ENCODE measurements at places on chromosomes 13 and 19.

- DNase-seq, result no peak
Measured at GRCh38 chr13:77048681-77049080, 21.7 kb upstream of the FBXL3 start.

DNA sequence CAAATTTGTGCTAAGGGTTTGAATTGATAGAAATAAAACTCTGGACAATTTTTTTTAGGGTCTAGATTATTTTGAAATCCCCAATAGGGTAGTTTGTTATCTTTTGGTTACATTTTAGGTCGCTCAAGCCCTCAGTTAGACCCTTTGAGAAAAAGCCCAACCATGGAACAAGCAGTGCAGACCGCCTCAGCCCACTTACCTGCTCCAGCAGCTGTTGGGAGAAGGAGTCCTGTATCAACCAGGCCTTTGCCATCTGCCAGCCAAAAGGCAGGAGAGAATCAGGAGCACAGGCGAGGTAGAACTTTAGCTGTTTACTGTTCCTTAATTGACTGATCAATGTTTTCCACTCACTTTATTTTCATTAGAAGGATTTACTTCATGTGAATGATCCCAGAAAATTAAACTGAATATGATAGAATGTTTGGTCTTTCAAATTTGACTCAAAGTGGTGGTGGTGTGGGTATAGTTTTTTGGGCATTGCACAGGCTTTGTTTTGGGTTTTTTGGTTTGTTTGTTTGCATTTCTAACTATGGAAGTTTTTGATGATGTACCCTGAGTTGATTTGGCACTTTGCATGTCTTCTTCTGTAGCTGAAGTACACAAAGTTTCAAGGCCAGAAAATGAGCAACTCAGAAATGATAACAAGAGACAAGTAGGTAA, 39.2 kb upstream of the GARRE1 start:
- no peak for DNase-seq

- no peak for DNase-seq
Measured at GRCh38 chr13:94157705-94158218, 321.7 kb downstream of the DCT start.

DNA sequence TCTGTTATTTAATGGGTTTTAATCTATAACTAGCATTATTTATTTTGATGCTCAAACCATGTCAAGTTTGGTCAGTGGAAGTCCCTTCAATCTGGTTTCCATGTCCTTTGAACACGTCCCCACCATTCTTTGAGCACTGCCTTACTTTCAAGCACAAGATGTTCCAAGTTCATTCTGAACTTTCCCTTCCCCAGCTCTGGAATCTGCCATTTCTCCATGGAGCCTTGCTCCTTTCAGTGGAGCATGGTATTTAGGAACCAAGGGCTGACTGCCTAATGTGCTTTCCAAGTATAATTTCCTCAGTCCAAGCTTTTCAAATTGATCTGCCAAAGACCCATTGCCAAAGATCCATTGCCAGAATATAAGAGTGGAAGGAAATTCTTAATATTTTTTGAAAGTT, 1.1 kb upstream of the ZNF546 start:
- DNase-seq, result no peak

DNA sequence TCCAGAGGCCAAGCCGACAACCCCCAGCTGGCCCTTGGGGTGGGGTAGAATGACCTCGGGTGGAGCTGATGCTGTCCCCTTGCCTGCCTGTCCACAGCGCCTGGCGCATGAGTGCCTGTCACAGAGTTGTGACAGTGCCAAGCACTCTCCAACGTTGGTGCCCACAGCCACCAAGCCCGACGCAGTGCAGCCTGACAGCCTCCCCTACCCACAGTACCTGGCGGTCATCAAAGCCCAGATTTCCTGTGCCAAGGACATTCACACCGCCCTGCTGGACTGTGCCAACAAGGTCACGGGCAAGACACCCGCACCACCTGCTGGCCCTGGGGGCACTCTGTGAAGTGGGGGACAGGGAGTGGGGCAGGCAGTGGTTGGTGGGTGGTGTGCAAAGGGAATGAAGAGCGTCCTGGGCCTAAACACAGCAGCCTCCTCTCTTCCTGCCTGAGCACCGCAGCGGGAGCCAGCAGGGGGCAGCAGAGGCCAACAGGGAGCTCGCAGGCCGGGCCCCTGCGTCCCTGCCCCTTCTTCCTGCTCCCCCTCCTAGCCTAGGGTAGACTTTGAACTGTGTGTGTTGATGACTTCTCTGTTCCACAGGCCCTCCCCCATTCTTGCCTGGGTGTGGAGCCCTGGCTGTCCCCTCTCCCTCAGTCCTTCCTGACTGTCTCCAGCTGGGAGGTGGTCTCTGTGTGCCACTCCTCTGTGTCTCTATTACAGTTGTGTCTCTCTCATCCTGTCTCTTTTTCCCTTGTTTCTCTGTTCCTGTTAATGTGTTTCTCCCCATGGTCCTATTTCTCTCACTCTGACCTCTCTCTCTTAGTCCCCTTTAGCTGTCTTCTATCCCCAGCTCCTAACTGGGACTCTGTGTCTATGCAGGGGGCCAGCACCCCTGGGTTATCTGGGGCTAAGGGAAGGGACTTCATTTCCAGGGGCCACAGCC, 6.5 kb downstream of the MED29 start:
- DNase-seq, result peak; percentile 93

- no peak for DNase-seq
Measured at GRCh38 chr13:111404746-111405145, 84.3 kb downstream of the TEX29 start.

DNA sequence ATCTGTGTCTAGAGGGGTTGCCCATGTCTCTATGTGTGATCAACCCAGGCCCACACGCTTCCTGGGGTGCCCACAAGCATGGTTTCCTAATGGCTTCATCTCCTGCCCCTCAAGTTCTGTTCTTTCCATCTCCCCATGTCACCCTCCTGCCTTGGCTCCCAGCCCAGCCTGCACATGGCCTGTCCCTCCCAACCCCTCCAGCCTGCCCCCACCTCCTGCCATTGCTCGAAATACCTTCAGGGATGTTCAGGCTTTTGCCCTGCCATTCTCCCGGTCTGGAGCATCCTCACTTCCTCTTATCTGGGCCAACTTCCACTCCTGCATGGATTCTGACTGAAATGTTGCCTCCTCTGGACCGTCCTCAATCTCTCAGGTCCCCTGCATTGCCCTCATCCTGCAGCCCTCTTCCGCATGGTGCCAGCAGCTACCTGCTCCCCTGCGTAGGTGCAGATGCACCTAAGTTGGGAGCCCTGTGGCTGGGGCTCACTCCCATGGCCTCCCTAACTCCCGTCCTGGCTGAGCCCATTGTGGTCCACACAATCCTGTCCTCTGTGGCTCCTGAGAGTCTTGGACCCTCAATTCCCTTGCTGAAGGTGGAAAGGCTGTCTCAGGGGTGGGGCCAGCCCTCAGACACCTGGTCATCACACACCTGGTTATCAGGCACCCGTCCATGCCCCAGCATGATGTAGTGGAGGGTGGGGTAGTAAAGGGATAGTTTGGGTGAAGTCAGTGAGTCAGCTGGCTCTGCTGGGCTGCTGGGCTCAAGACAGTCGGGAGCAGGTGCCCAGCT, 152.1 kb downstream of the URI1 start:
- no peak for DNase-seq

DNA sequence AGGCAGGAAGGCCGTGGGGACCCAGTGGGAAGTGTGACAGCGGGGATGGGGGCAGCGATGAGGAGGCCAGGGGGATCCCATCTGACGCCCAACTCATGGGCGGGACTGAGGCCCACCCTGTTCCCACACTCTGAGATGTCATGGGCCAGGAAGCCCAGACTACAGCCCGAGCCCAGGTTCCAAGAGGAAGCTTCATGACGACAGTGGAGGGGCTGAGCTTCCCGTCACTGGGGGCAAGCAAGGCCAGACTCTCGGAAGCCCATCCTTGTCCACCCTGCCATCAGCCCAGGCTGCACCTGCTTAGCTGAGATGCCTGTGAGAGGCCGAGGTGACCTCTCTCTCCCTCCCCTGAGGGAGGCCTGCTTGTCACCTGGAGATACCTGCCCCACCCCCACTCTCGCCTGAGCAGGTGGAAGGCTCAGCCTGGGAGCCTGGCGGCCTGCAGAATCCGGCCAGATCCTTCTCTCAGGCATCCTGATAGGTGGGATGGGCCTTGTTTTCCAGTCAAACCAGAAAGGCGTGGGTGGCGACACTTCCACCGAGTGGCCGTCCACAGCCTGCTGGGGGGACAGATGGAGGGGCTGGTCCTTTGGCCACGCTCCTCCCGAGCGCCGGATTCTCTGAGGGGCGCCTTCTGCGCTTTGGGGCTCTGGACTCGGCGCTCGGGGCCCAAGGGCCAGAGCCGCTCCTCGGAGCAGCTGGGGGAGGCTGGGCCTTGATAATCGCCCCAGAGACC, 4.8 kb downstream of the ZBTB7A start:
- DNase-seq, result no peak

GRCh38 chr13:59710416-59710815, 453.3 kb downstream of the DIAPH3 start:
- no peak for DNase-seq

DNA sequence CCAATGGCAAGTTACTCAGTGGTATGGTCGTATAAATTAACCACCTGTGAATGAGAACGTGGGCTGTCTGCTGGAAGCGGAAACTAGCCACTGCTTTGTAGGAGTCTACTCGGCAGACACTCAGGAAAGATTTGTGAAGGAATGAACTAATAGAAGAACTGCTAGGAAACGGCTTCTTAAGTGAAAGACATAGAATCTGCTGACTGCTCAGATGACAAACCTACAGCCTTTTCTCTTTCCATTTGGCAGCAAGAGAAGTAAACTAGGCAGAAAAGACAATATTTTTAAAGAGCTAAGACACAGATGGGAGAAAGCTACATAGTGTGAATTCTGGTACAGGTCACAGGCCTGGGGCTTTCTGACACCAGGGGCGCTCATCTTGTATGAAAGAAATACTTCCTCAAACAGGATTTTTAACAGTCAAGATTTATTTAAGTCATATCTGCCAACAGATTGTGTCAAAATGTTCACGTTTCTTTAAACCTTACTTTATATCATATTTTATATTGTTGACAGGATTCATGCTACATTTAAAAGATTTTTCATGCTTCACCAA, 78.4 kb downstream of the MIPEP start:
- DNase-seq, result no peak
